Occipital lobe (tissue), 3 donors: ENCODE measurements at places on chromosomes 7 and 10.

- no peak for DNase-seq
Measured at GRCh38 chr10:20240643-20241042, 424.4 kb downstream of the PLXDC2 start.

GRCh38 chr10:132655735-132656134, 118.1 kb downstream of the INPP5A start:
- no peak for DNase-seq

DNA sequence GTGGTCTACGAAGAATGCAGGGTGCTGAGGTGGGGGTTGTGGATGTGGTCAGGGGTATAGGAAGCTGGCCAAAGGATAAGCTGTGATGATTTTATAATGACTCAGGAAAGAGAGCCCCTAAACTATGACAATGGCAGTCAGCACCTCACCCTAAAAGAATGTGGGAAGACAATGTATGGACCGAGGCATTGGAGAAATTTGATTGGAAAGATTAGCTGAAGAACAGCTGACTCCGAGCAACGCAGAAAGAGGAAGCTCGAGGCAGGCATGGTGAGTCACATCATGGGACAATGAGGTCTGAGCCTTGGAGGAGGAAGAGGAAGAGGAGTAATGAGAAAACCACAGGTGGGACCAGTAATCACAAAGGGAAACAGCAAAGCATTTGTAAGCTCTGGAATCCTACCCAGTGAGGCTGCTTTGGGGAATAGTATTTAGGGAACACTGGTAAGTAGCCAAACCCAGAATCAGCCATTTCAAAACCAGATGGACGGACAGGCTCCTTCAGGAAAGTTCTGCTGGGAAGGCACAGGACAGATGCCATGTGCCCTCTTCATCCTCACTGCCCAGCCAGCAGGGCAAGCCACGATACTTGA, 295.4 kb downstream of the PRPF18 start:
- DNase-seq = no peak

GRCh38 chr7:50552139-50552538, 13.1 kb downstream of the DDC start:
- no peak for DNase-seq

- DNase-seq = no peak
Measured at GRCh38 chr7:116698396-116698795, 26.4 kb downstream of the MET start.

DNA sequence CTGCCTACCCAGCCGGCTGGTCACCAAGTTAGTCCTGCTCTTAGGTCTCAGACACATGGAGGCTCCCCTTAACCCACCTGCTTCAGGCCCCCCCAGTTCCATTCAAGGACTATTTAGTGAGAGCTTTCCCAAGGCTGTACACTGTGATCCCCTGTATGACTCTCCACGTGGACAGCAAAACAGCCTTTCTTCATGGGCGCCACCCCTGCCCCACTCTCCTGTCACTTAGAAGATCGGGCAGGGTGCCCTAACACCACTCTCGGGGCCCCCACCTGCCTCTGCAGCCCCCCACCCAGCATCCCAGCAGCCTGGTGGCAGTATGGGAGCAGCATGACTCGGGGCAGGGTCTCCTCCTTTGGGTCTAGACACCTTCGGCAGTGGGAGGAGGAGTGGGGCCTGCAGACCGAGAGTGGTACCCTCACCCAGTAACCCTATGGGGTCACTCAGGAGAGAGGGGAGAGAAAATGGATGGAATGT, 116.6 kb downstream of the PTPN20 start:
- no peak for DNase-seq

- peak; percentile 61 for DNase-seq
Measured at GRCh38 chr7:30478349-30479201, at the start of gene NOD1. TSS of gene NOD1 (minus strand) at chr7:30478784. CDS start at chr7:30456921, 21,863 bp downstream.

DNA sequence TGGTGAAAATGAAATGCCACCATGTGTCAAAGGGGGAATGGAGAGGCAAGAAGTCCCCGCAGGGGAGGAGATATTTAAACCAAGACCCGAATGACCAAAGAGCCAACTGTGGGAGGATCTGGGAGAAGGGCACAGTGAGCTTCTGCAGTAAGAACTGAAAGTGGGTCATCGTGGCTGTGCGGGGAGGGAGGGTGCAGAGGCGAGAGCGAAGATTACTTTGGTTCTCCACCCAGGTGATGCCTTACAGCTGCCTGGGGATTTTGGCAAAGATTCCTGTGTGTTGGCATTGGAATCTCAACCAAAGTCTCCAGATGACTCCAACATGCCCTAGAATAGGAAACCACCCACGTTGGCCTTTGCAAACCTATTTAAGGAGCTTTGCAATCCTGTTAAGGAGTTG, 44.2 kb upstream of the ADAM12 start:
- DNase-seq = no peak

GRCh38 chr10:28685717-28686116, 8.4 kb downstream of the BAMBI start:
- DNase-seq = no peak

- no peak for DNase-seq
Measured at GRCh38 chr7:69879989-69880388, 281.7 kb downstream of the AUTS2 start.

- DNase-seq = no peak
Measured at GRCh38 chr7:43642897-43643630, 60.2 kb downstream of the STK17A start.

DNA sequence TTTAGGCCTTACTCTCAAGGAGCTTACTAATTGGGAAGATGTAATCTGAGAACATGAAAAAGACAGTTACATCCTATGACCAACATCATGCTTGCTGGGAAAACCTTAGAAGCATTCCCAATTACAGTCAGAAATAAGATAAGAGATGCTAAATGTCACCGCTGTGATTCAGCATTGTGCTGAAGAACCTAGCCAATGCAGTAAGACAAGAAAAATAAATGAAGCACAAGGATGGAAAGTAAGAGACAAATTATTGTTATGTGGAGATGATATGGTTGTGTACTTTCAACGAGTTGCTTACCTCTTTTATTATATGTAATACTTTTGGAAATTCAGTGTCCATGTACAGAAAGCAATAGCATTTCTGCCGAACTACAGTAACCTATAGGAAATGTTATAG, 104.8 kb downstream of the RBM20 start:
- DNase-seq = no peak

- DNase-seq = peak; percentile 54
Measured at GRCh38 chr10:33193057-33193700, 141.3 kb downstream of the NRP1 start.

- no peak for DNase-seq
Measured at GRCh38 chr10:118173296-118173695, 126.6 kb upstream of the RAB11FIP2 start.

- DNase-seq = no peak
Measured at GRCh38 chr10:116203661-116204060, 69.3 kb downstream of the GFRA1 start.

DNA sequence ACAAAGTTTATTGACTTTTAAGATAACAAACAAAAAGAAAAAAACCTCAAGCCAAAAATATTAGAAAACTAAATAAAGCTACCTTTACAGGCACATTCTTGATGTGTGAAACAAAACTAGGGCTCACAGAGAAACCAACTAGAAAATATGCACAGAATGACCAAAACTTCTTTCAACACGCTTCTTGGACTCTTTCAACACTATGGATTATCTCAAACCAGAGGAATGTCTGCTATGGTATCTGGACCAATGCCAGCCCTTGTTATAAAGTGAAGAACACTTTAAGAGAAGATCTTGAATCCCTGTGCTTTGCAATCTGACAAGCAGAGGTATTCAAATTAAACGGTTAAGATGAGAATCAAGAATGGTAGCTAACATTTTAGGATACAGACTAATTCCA, 76.6 kb downstream of the DNAJC1 start:
- DNase-seq = no peak

- no peak for DNase-seq
Measured at GRCh38 chr7:44106311-44107065, 2.3 kb downstream of the AEBP1 start.

DNA sequence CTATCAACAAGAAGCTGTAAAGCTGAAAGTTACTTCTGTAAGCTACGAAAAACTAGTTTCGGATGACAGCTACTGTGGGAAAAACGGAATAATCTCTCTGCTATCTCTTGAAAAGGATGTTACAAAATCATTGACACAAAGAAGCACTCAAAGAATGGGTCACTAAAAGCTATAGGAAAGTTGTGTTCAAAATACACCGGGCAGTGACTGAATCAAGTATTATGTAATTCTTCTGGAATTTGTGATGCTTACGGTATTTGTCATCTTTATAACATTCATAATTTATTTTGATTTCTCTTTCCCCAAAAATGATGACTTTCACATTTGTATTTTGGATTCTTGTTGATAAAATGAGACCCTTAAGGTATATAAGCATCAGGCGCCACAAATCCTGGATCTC, 112.1 kb upstream of the KLF6 start:
- DNase-seq = no peak

DNA sequence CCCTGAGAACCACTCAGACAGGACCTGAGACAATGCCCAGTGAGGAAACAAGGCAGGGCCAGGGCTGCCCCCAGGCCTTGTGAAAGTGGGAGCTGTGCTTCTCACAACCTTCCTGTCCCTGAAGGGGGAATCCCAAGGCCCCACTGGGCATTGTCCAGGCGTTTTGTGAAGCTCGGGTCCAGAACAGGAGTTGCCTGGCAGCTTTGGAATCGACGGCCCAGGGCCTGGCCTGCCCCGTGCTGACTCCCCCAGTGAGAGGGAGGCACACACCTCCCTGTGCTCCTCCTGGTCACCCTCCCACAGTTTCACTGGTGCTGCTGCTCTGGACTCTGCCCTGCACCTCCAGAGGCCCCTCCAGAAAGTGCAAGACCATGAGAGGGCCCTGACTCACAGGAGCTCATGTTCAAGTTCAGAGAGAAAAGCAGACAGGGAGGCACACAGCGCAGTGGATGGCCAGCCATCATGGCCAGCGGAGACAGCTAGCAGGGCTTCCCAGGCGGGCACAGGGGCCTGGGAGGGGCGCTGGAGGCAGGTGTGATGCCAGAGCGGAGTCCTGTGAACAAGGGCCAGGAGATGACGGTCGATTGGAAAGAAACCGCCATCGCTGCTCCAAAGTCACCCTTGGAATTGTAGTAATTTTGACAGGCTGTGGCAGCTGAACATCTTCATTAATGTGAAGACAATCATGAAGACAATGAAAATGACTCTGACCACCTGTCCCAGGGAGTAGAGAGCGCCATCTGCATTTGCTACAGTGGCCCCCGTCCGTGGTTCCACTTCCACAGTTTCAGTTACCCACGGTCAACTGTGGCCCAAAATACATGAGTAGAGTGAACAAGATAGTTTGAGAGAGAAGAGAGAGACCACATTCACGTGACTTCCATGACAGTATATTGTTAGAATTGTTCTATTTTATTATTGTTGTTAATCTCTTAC, 103.7 kb downstream of the MKI67 start:
- no peak for DNase-seq

- DNase-seq = no peak
Measured at GRCh38 chr10:110947061-110947595, 27.7 kb downstream of the SHOC2 start.

- no peak for DNase-seq
Measured at GRCh38 chr10:84452003-84452402, 123.6 kb downstream of the CCSER2 start.

DNA sequence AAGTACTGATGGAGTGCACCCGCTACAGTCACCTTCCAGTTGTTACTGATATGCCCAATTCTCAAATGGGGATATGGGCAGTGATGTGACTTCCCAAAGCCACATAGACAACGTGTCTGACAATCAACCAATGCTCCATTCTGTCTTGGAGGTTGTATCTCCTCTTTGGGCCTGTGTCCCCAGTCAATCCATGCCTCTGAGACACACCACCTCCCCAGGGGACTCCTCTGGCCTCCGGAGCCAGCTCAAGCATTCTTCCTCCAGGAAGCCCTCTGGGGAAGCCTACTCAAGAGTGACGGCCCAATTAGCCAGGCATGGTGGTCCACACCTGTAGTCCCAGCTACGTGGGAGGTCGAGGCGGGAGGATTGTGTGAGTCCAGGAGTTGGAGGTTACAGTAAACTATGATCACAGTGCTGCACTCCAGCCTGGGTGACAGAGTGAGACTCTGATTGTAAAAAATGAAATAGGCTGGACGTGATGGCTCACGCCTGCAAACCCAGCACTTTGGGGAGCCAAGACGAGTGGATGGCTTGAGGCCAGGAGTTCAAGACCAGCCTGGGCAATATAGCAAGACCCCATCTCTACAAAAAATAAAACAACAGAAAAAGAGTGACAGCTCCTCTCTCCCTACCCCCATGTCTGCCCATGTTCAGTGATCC, 99.5 kb upstream of the TNRC18 start:
- no peak for DNase-seq

- DNase-seq = no peak
Measured at GRCh38 chr7:155188357-155188756, 109.3 kb upstream of the INSIG1 start.

DNA sequence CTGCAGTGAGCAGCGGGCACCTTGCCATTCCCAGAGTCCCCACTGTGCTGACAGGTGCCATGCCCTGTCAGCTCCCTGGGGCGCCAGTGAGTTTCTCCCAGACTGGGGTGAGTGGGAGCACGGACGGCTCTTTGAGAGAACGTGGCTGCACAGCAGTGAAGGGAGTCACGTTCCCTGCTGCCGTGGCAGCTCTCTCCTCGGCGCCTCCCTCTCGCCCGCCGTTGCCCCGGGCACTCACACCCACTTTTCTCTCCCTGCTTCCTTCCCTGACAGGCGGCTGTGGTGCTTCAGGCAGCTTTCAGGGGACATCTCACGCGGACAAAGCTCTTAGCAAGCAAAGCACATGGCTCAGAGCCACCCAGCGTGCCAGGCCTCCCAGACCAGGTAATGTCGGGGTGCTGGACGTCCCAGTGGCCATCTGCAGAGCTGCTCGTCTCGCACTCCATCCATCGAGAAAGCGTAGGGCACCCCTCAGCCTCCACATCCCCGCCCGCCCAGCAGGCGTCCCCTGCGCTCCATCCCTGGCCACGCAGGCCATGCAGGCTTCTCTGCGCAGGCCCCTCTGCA, 27.1 kb upstream of the TTYH3 start:
- no peak for DNase-seq

DNA sequence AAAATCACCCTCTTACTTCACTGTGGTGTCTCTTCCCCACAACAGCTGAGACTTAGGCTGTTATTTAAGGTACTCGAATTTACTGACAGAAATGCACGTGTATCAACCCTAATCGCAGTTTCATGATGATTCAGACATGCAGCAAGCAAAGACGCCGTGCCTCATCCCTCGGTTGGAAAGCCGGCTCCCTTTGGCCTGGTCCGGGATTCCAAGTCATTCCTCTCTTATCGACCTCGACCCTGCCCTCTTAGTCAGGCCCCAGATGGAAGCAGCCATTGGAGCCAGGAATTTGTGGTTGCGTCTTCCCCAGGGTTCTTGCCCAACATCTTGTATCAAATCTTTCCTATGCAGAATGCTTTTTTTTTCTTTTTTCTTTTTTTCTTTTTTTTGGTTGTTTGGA, 229.5 kb downstream of the GATA3 start:
- DNase-seq = no peak

DNA sequence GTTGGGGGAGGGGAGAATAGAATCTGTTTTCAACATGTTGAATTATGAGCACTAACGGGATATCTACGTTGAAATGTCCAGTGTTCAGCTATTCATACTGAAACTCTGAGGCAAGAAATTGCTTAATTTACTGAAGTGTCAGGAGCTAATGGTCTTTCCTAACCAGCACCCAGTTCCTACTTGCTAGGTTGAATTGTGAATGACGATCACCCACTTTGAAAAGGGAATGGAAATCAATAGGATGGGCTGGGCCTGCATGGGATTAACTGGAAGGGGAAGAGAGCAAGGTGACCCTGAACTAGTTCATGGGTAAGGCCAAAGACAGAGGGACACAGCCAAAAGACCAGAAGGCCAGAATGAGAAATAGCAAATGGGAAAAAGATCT, 51.3 kb downstream of the HIPK2 start:
- no peak for DNase-seq

- DNase-seq = no peak
Measured at GRCh38 chr10:50604049-50604640, 19.6 kb downstream of the SGMS1 start.

GRCh38 chr7:156625580-156625979, 15.0 kb upstream of the RNF32 start:
- DNase-seq = no peak
